ENCODE measurements at places on chromosomes 4 and X.

DNA sequence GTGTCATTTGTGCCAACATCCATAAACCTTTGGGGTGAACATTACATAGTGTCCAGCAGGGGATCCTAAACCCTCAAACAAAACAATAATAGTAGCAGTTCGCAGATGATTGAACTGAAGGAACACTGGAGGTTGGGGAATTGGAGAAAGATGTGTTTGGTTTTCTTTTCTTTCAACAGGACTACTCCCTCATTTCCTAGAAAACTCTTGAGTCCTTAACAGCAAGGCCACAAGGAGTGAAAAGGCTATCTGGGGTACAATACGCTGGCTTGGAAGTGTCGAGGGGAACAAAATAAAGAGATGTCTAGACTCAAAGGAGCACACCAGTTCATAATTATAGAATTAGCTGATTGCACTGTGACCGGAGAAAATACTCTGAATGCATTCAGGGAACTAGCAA is 72.1 kb downstream of the IDS start:
- DNase-seq = no peak

DNA sequence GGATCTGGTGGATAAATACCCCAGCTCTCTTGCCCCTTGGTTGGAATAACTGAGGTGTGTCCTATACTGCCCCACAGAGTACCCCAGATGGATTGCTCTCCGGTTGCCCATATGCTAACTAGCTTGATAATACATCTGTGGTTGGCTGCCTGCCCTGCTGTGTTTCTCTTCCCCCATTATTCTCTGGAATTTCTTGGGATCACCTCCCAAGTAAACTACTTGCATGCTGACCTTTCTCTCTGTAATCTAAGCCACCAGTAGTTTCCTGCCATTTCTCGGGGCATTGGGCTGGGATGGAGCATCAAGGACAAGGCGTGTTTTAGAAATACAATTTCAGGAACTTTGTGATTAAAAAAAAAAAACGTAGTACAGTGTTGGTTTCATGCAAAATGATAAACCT is 25.2 kb downstream of the PPP1R2C start:
- no peak for DNase-seq

GRCh38 chr4:67616478-67616877 is 58.0 kb downstream of the STAP1 start:
- no peak for DNase-seq

- DNase-seq = no peak
Observed at GRCh38 chr4:65190780-65191179, 479.5 kb downstream of the EPHA5 start.

- DNase-seq = no peak
Observed at GRCh38 chr4:7845493-7846128, 94.0 kb downstream of the AFAP1 start.

All from kidney capillary endothelial cell (primary cell).